ENCODE measurements at places on chromosomes 4 and X. TPM values are rescaled to one million over a fixed set of nuclear protein-coding genes. Genes with fewer than 3 reads are reported as not detected.
A peak's percentile ranks its signal among the peaks of the same experiment; 100 is the strongest.

SLITRK4 gene
- 1.7 TPM for total RNA-seq

NPY2R gene
- total RNA-seq = not detected

ANOS1 gene
- 2.3 TPM for total RNA-seq

CT45A1 gene
- not detected for total RNA-seq

SSX4B gene
- total RNA-seq = not detected

ARHGAP36 gene
- total RNA-seq = not detected

EREG gene
- total RNA-seq = 16.0 TPM

RASGEF1B gene
- total RNA-seq = 1.0 TPM

GPR119 gene
- not detected for total RNA-seq

USP17L21 gene
- not detected for total RNA-seq

MAB21L2 gene
- 0.43 TPM for total RNA-seq

TBC1D19 gene
- 30.4 TPM for total RNA-seq

TMSB15B gene
- 32.8 TPM for total RNA-seq

FRAS1 gene
- total RNA-seq = 9.1 TPM

ARSD gene
- 6.7 TPM for total RNA-seq

CT45A3 gene
- not detected for total RNA-seq

NDUFB11 gene
- 83.4 TPM for total RNA-seq

RIPPLY1 gene
- total RNA-seq = not detected

DNA sequence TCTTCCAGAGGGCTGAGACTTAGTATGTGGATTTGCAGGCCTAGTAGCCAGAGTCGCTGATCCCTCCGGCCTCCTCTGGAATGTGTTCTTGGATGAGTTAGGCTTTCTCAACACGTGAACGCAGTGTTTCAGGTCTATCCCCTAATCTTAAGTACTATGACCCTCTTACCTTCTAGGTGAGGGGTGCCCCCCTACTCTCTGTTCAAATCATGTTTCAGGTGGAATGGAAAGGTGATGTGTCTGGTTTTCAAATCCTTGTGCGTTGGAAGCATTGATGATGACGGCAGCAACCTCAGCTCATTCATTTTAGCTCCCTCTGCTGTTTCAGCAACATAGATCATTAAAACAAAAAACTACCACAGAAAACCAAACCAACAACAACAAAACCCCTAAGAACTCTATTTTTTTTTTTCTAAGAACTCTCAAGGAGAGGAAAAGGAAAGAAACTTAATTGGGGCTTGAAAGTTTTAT lies 56.4 kb downstream of the RWDD4 start:
- DNase-seq = no peak

- DNase-seq = no peak
These were observed 283.2 kb downstream of the DCHS2 start for GRCh38 chr4:154208424-154208823.

GRCh38 chr4:6421397-6421796 lies 51.0 kb downstream of the PPP2R2C start:
- DNase-seq = no peak

- no peak for DNase-seq
These were observed 172.5 kb upstream of the GPC4 start for GRCh38 chrX:133587818-133588217.

DNA sequence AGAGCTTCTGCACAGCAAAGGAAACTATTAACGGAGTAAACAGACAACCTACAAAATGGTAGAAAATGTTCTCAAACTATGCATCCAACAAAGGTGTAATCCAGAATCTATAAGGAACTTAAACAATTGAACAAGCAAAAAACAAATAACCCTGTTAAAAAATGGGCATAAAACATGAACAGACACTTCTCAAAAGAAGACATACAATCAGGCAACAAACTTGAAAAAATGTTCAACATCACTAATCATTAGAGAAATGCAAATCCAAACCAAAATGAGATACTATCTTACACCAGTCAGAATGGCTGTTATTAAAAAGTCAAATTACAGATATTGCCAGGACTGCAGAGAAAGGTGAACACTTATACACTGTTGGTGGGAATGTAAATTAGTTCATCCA lies 309.6 kb upstream of the KLF3 start:
- DNase-seq = no peak

DNA sequence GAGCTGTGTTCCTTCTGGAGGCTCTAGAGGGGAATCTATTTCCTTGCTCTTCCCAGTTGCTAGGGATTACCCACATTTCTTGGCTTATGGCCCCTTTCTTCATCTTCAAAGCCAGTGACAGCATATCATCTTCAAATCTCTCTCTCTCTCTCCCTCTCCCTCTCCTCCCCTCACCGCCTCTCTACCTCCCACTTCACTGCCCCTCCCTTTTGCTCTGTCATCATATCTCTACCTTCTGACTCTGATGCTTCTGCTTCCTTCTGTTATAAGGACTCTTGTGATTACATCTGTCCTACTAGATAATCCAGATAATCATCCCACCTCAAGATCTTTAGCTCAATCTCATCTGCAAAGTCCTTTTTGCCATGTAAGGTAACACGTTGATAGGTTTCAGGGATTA lies 93.1 kb upstream of the TEX13D start:
- no peak for DNase-seq

- DNase-seq = no peak
These were observed 178.7 kb downstream of the FMR1NB start for GRCh38 chrX:148159796-148160195.

GRCh38 chrX:58051346-58051745 lies 141.1 kb upstream of the ZXDA start:
- DNase-seq = no peak

DNA sequence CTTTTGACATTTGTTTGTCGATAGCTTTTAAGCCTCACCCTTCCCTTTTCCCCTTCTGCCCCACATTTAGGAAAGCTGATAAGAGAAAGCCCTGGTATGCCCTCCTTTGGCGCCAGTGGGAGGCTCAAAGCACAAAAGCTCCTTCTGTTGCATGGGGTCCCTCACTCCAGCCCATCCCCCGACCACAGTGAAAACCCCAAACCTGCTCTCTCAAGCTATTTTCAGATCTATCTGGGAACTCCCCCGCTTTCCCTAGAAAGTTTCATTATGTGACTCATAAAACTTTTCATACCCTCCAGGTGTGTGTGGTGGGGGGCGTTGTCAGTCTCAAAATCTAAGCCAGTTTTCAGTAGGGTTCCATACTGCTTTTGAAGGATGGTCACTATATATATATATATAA lies 259.0 kb upstream of the PCDH7 start:
- no peak for DNase-seq

GRCh38 chr4:146123231-146123630 lies 52.3 kb upstream of the LSM6 start:
- no peak for DNase-seq

DNA sequence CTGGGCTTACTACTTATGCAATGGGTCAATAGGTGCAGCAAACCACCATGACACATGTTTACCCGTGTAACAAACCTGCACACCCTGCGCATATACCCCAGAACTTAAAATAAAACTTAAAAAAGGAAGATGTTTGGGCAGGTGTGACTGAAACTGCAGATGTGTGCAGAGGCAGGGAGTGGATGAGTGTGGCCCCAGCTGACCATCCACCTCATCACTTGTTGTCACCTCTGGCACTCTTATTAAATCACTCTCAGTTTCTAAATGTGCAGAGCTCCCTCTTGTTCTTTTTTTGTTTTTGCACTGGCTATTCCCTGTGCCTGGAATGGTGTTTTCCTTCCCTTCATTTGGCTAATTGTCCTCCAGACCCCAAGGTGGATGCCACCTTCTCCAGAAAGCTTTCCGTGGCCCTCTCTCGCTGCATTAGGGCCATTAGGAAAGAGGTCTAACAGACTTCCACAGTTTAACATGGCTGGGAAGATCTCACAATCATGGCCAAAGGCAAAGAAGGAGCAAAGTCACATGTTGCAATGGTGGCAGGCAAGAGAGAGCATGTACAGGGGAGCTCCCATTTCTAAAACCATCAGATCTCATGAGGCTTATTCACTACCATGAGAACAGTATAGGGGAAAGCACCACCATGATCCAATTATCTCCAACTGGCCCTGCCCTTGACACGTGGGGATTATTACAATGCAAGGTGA lies 58.5 kb downstream of the SLC2A9 start:
- no peak for DNase-seq

DNA sequence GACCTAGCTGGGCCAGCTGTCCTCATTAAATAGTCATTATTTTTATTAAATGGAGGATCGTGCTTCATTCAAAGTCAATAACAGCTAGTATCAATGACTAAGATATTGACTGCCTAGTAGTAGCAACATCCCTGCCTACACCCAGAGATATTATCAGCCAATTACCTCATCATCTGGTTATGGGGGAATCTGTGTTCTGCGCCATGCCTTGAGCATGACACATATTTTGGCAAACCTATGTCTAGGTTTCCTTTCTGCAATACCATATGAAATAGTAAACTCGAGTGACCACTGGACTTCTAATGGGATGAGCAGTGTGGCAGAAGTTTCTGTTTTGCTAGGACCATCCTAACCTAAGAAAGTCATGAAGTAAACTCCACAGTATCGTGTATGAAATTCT lies 50.0 kb upstream of the AADAT start:
- no peak for DNase-seq

DNA sequence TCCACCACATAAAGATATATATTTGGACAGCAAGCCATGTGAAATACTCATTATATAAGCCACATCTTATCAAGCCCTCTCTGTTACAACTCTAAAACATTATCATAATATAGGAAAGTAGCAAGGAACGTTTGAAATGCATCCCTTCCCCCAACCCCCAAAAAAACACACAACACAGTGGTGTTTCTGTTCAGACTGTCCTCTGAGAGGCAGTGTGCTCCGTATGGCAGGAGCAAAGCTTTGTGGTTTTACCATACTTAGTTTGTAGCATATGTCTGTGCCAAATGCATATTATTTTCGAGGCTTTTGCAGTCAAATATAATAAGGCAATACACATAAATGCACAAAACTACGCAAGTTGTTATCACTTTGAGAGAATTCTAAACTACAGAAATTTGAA lies 194.2 kb downstream of the RAPGEF2 start:
- DNase-seq = no peak

GRCh38 chr4:26815706-26816105 lies 44.9 kb upstream of the STIM2 start:
- no peak for DNase-seq

DNA sequence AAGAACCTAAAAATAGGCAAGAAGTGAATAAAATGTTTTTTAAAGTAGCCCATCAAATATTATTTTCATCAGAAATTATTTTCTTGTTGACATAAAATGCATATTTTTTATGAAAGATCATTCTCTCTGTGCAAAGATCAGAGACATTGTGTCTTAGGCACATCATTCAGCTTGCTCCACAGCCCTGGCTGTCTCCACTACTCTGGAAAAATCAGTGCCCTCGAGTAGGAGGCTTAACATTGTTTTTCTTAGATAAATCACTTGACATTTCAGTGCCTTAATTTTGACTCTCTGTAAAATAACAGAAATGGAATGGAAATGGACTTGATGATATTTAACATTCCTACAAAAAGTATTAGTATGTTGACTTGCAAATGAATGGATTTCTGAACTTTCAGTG lies 77.9 kb downstream of the FAT4 start:
- DNase-seq = no peak

DNA sequence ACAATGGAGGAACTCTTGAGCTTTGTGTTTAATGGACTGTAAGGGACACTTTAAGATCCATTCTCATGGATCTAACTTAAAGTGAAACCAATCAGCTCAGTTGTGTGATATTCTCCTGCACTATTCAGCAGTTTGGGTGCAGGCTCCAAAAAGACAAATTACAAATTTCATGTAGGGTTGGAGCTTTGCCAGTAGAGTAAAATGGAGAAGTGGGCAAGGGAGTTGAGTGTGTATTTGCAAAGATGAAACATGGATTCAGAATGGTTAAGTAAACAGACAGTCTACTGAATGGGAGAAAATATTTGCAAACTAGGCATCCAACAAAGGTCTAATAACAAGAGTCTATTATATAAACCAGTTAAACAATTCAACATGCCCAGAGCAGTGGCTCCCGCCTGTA lies 21.2 kb upstream of the MID2 start:
- DNase-seq = no peak

- DNase-seq = no peak
These were observed 81.7 kb upstream of the KCNIP4 start for GRCh38 chr4:22030307-22030706.

- no peak for DNase-seq
These were observed 16.7 kb downstream of the IRF2 start for GRCh38 chr4:184457535-184458249.

- DNase-seq = no peak
These were observed 430.4 kb downstream of the ADGRL3 start for GRCh38 chr4:61630548-61630947.

- DNase-seq = peak; percentile 18
These were observed 137.4 kb downstream of the DKK2 start for GRCh38 chr4:106898621-106899230.

DNA sequence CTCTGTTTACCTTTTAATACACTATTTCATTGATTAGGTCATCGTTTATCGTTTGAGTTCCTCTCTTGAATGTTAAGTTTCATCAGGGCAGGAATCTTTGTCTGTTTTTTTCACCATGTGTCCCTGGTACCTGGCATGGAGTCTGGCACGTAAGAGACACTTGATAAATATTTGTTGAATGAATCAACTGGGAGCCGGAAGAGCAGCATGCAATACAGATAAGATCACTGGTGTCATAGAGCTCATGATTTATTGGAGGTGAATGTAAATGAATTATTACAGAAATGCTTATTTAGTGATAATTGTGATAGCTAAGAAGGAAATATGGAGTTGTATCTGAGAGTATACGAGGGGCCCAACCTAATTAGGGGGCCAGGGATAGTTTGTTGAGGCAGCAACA lies 62.8 kb downstream of the UCHL1 start:
- DNase-seq = no peak

GRCh38 chr4:159017323-159018026 lies 85.4 kb upstream of the RAPGEF2 start:
- DNase-seq = no peak

DNA sequence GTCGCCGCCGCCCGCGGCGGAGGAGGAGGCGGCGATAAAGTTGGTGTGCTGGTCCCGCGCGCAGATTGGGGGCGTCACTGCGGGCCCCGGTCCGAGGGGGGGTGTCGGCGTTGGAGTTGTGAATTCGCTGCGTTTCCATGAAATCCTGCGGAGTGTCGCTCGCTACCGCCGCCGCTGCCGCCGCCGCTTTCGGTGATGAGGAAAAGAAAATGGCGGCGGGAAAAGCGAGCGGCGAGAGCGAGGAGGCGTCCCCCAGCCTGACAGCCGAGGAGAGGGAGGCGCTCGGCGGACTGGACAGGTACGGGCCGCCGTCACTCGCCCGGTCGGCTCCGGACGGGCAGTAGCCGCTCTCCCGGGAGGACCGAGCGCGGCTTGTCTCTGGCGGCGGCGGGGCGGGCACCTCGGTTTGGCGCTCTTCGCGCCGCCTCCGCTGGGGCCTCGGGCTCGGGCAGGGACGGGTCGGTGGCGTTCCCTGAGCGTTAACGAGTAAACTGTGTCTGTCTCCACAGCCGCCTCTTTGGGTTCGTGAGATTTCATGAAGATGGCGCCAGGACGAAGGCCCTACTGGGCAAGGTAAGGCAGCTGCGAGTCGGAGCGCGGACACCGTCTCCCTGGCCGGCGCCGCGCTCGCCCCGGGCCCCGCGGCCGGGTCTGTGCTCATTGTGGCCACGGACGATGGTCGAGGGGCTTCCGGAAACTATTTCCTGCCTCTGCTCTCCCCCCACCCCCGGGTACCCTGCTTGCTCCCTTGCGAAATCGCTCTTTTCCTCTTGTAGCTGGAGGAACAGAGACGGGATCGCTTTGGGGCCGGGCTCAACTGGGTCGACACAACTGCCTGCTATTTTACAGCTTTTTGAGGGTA lies 658 bp downstream of the KDM6A start:
- no peak for DNase-seq
